RCC 7860 (cell line): ENCODE measurements at places on chromosomes 4 and X.

DNA sequence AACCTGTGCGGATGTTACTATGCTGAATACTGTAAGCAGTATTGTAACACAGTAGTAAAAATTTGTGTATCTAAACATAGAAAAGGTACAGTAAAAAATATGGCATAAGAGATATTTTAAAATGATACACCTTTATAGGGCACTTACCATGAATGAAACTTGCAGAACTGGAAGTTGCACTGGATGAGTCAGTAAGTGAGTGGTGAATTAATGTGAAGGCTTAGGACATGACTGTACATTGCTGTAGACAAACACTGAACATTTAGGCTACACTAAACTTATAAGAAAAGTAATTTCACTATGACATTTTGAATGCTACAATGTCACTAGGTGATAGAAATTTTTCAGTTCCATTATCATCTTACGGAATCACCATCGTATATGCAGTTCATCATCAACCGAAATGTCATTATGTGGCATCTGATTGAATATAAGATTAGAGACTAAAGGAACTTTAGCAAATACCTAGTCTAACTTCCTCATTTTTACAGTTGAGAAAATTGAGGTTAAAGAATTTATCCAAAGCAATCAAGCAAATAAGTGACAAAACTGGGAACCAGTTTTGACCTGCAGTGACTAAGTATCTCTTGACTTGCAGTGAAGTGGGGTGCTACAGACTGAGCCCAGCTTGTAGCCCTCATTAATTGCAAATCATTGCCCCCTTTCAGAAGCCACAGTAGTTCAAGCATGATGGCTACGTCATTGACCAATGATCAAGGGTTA is 55.3 kb downstream of the EGF start:
- DNase-seq: peak; percentile 23

- DNase-seq: no peak
Measured at GRCh38 chr4:43452948-43453347, 560.4 kb downstream of the GRXCR1 start.

DNA sequence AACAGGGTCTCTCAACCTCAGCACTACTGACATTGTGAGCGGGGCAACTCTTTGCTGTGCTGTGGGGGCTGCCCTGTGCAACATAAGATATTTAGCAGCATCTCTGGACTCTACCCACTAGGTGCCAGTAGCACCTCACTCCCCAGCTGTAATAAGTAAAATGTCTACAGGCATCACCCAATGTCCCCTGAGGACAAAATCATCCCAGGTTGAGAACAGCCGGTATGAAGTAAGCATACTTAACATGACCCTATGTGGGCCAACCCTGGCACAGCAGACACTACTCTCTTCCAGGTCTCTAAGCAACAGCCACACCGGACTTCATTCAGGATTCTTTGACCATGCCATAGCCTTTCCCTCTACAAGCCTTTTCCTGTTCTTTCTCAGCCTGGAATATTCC is 10.5 kb upstream of the MGST2 start:
- DNase-seq: no peak

- DNase-seq: peak; percentile 31
Measured at GRCh38 chr4:150010525-150011126, 67.6 kb upstream of the DCLK2 start.

DNA sequence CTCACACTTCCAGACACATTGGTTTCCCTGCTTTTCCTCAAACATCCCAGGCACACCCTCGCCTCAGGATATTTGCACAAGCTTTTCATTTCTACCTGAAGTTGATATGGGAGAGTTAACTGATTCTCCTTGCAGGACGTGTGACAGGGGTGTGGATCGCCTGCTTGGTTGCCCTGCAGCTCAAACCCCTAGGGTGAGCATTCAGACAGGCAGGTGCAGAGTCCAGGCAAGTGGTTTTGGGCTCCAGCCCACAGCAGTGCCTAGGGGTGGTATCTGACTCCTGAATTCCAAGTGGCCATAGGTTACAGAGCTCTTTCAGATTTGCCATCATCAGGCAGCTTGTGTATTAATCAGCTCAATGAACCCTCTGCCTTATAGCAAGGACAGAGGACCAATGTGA is 1104.2 kb upstream of the IGFBP7 start:
- DNase-seq: no peak

GRCh38 chr4:179941911-179942310 is 2301.3 kb upstream of the TENM3 start:
- DNase-seq: no peak

DNA sequence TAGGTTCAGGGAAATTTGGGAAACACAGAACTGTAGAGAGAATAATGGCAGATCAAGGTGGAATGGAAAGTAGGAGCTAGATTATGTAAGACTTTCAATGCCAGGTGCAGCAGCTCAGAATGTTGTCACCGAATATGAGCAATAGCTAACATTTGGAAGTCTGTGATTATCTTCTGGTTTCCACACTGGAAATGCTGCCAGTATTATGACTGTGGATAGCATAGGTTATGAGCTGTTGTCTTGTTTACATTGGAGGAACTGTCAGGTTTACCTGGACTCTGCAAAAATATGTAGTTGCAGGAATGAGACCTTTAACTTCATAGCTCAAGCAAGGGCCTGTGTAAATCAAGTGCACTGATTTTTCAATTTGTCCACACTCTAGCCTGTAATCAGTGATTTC is 26.0 kb upstream of the TAF9B start:
- DNase-seq: no peak

DNA sequence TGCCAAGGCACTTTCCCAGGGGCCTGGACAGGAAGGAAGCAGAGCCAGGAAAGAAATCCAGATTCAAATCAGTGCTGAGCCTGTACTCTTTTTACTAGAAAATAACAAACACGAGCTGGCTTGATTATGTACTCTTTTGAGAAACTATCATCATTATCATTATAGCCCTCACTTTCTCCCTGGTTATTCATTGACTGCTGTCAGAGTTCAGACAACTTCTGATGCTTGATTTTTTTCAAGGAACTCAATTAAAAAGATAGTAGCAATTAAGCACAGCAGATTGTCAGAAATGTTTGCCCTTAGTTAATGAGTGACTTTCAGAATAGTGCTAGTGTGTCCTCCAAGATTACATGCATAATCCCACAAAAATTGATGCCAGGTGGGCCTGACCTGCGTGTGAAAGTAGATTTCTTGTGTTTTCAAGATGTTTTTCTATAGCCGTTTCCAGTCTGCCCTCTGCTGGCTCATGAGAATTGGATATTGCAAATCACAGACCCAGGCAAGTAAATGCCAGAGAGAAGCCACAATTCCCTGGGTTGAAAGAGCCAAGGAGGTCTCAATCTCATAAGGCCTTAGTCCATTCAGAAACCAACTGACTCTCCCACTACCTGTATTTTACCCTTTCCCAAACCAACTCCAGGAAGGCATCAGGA is 14.3 kb upstream of the PNPLA4 start:
- no peak for DNase-seq

- peak; percentile 28 for DNase-seq
Measured at GRCh38 chr4:118865091-118865708, 23.5 kb upstream of the SYNPO2 start.

DNA sequence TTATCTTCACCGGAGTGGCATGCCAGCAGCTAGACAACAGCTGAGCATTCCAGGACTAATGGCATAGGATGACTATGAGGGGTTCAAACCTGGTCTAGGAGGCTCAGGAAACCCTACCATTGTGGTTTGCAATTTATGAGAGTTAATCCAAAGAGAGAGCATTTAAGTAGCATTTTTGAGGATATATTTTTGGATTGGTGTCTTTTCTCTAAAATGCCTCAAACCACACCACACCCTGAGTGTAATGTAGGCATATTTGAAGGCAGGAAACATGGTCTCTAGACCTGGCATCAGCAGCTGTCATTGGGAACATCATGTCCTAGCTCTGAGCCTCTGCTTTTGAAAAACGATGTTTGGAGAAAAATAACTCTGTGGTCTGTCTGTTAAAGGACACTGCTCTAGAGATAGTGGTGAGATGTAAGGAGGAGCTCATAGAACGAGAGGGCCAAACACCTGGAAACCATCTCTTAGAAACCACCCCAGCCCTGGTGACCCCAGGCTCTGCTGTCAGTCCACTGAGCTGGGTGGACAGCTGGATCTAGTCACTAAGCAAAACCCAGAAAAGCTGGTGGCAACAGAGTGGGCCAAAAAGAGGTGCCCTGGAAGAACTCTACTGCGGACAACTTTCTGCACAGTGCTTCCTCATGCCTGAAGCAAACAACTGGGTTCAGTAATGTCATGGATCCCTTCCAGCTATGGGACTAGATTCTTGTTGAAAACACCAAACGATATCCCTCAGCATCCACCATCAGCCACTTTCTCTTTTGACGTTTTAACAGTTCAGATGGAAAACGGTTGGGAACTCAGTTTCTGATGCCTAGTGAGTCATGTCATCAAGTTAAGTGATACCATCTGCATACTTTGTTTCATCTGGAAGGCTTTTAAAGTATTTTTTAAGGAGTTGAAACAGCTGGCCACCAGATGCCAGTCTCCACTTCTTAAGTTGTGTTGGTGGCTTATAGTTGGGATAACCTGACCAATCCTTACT is 100.2 kb upstream of the C1QTNF7 start:
- no peak for DNase-seq

DNA sequence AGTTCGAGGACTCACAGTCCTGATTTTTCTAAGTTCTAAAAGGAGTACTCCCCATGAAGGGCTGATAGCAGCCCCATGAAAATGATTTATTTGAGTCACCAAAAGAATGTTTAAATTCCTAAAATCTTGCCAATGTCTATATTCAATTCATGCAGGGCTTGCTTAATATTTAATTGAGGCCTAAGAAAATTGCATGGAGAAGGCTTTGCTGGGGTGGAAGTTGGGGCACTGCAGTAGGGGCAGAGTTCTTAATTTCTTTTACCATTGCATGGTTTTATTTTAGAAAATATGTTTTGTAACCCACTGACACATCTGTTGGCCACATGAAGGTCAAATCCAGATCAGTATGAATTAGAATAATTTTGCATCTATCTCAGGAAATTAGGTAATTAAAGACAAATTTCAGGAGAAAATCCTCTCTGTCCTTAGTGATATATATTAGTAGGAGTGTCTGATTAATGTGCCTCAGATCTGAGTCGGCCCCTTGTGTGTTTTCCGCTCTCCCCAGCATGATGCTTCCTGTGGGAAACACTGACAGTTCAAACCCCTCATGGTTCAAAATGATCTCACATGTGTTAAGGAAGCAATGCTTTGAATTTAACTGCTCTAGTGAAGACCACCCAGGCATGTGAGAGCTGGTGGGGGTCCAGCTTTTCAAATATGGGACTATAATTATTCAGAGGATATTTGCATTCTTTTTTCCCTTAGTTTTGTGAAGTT is 54.0 kb upstream of the EGFL6 start:
- DNase-seq: no peak

DNA sequence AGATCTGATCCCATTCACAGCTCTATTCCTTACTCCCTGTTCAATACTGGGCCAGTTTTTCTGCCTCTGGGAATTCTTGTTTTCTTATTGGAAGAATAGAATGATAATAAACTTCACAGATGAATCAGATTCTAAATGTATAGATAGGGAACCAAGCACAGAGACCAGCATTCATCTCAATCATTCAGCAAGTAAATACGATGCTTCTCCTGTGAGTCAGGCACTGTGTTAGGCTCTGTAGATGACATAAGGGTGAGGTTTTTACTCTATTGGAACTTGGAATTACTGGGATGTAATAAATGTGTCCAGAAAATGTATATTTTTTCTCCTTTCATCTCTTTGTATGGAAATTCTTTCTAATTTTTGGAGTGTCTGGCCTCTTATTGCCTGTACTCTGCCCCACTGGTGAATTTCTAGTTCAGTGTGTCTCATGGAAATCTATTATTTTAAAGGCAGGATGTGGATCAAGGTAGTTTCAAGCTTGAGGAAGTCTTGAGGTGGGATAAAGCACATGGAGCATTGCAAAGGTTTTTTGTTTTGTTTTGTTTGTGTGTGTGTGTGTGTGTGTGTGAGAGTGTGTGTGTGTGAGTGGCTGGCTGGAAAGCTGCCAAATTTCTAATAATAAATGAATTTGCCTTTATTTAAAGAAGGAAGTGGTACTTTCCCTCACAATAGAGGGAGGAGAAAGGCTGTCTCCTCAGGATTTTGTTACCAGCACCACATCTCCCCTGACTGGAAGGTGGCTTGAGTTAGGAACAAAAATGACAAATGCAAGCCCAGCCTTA is 117.9 kb upstream of the HS3ST1 start:
- DNase-seq: no peak

- no peak for DNase-seq
Measured at GRCh38 chr4:154854362-154854761, 73.3 kb downstream of the RBM46 start.

GRCh38 chr4:75302648-75303047 is 211.6 kb downstream of the RCHY1 start:
- DNase-seq: no peak

- no peak for DNase-seq
Measured at GRCh38 chr4:53804719-53805118, 213.4 kb upstream of the LNX1 start.
